ENCODE measurements at places on chromosomes 7 and 10.

GRCh38 chr7:51255036-51255435 is 61.6 kb downstream of the COBL start:
- no peak for DNase-seq

GRCh38 chr7:135320268-135320667 is 86.6 kb downstream of the STRA8 start:
- peak; percentile 52 for DNase-seq

DNA sequence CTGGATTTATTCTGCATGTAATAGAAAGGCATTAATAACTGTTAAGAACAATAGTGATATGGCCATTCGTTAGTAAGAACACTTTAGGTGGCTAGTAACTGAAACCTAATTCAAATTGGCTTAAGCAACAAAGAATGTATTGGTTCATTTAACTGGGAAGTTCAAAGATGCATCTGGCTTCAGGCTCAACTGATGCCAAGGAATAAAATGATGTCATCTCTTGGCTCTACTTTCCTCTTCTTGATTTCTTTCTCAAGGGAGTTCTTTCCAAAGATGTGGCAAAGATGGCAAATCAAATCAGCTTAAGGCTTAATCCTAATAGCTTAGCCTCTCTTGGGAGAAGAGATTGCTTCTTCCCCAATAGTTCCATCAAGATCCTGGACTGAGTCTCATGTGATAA is 51.6 kb downstream of the PIK3CG start:
- no peak for DNase-seq

GRCh38 chr7:22563621-22564241 is 63.7 kb upstream of the STEAP1B start:
- no peak for DNase-seq

GRCh38 chr10:78937800-78938694 is 130.7 kb upstream of the ZMIZ1 start:
- no peak for DNase-seq

DNA sequence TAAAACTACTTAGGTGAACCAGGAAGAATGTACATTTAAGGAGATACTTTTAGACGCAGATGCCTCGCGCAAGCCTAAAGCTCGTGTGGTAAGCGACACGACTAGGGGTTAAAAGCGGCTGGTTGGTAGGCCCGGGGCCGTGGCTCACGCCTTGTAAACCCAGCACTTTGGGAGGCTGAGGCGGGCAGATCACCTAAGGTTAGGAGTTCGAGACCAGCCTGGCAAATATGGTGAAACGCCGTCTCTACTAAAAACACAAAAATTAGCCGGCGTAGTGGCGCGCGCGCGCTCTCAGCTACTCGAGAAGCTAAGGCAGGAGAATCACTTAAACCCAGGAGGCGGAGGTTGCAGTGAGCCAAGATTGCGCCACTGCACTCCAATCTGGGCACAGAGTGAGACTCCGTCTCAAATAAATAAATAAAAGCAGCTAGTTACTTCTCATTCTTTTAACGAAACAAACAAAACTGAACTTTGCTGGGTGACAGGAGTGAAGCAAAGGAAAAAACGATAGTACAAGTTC is 879 bp downstream of the NUDT5 start:
- no peak for DNase-seq

DNA sequence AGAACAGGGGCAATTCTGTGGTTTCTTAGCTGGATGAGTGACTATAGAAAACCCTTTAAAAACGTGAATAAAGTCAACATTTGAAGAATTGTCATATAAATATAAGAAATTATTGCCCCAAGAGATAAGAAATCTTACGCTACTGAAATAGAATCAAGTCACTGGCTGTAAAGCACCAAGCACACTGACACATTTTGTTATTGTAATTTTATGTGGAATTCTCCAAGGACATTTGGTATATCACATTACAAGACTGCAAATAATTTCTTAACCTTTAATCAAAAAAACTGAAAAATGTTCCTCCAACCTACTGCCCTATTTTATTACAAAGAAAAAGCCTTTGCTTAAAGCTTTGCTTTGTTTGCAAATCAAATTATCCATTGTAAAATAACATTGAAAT is 383.3 kb downstream of the IPMK start:
- no peak for DNase-seq

- DNase-seq, result no peak
These were observed 222.7 kb downstream of the PRPF18 start for GRCh38 chr10:13809427-13809826.

GRCh38 chr10:30765022-30765615 is 135.6 kb upstream of the LYZL2 start:
- no peak for DNase-seq

GRCh38 chr10:92122941-92123450 is 167.9 kb downstream of the CPEB3 start:
- no peak for DNase-seq

GRCh38 chr7:41189866-41190265 is 513.0 kb downstream of the INHBA start:
- DNase-seq, result no peak

DNA sequence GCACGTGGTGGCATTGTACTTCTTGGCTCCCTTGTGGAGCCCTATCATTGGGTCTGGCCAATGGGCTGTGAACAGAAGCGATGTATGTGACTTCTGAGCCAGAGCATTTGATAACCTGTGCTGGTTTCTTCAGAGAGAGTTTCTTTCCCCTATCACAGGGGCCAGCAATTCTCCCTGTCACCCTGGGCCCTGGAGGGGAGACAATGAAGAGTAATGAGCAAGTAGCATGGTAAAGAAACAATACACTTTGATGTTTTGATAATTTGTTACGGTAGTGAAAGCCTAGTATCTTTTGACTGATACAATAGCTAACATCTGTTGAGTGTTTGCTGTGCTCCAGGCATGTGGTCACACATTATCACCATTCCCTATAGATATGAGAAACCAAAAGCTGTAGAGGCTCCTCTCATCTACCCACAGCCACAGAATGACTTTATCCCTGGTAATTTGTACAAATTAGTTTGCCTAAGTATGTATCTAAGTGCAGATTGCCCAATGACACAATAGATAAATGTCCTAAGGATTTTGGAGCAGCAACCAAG is 113.4 kb upstream of the SVIL start:
- no peak for DNase-seq

DNA sequence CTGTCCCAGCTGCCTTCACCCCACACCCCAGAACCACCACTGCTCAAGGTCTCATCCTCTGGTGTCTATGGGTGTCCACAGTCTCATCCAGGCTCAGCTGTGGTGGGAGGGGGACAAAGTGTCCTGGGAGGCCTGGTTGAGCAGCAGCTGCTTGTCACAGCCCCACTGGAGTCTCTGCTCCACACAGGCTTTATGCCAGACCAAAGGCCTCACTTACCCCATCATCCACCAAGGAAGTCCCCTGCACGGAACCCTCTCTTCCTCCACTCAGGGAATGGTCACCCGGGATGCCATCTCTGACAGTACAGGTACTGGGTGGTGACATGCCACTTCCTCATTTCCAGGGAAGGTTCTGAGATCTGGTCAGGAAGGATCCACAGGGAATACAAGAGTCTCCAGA is 925.4 kb upstream of the ZNF722 start:
- DNase-seq, result no peak

DNA sequence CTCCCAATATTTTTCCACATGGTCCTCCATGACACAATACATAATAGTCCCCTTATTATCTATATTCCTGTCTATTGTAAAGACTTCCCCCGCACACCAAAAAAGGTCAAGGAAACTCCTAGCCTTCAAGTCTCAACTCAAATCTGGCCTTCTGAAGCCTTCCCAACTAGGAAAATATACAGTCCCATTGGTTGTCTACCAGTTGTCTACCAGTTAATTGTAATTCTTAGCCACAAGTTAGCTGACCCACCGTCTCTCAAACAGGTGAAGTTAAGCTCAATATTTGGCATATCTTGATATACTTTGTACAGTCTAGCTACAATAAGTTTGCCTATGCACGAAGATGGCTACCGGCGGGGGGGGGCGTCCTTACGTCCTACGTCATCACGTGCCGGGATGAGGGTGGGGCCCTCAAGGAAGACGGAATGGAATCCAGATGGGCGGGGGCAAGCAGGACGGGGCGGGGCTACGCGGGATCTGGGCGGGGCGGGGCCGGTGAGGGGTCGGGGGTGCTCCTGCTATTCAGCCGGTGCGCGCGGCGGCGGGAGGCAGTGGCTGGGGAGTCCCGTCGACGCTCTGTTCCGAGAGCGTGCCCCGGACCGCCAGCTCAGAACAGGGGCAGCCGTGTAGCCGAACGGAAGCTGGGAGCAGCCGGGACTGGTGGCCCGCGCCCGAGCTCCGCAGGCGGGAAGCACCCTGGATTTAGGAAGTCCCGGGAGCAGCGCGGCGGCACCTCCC is at the start of gene AHR:
AHR (plus strand) TSS at position 551 of the 738 bp plus-strand sequence. CDS start 613 bp downstream, outside the sequence.
- DNase-seq, result peak; percentile 39

- DNase-seq, result no peak
These were observed 11.6 kb upstream of the FOXP2 start for GRCh38 chr7:114402876-114403635.

DNA sequence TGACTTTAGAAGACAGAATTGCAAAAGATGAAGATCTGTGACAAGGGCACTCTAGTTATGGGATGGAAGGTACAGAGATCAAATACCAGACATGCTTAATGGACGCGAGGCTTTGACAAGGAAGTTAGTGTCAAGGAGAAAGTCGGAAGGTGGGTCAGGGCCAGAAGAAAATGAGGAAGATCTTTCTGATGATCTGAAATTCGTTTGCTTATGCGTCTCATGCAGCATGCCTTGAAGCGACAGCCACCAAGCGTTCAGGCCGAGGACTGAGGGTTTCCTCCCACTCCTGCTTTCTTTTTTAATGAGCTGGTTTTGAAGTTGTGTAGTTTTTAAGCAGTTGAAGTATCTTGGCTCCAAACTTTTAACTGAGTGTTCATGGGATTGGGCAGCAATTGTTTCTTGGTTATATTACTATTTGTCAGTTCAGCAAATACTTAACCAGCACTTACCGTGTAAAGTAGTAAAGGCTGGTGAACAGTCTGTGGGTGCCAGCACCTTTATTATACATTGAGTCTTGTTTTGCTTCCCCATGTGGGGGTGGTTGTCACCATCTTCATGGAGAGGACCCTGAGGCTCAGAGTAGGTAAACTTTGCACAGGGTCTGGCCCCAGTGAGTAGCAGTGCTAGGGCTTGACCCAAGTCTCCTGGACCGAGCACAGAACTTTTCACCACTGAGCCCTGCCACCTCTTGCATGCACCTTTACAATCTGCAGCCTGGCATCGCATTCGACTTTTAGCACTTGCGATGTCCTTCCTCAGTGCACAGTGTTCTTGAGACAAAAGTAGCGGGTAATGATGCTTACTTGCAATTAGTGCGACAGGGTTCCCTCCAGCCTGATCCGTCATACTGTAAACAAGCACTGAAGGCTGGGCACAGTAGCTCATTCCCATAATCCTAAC is 14.3 kb upstream of the BHLHA15 start:
- DNase-seq, result no peak

DNA sequence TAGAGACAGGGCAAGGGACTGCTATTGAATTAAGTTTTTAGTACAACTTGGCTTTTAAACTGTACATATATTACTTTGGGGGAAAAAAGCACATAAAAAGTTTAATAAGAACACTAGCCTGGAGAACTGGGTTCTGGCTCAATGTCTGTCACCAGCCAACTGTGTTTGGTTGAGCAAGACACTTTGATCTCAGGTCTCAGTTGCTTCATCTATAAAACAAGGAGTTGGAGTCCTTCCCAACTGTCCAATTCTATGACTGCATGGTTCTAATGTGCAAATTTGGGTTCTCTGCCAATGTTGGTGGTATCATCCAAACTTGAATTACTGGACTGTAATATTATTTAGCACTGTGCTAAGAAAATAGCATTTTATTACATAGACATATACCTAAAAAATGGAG is 50.3 kb downstream of the ATXN7L1 start:
- DNase-seq, result no peak

- no peak for DNase-seq
These were observed 392.3 kb downstream of the SUGCT start for GRCh38 chr7:40526951-40527715.
